AG04450 (cell line): ENCODE measurements at places on chromosomes 3 and 15.

GRCh38 chr3:187921391-187922074 is 176.3 kb upstream of the BCL6 start:
- DNase-seq = no peak

DNA sequence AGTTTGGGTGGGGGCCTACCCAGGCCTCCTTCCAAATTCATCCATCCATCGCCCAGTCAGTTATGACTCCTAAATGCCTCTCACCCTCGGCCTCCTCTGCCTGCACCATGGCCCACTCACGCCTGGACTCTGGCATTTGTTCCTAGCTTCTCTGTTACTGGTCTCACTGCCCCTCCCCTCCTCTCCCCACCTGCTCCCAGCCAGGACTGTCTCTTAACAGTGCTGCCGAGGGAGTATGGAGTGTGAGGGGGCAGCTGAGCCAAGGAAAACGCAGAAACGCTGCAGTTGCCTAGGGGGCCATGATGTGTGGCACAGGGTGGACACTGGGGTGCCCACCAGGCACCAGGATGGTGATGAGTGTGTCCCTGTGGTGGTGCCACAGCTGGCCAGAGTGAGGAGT is 3.1 kb downstream of the RCCD1 start:
- no peak for DNase-seq

DNA sequence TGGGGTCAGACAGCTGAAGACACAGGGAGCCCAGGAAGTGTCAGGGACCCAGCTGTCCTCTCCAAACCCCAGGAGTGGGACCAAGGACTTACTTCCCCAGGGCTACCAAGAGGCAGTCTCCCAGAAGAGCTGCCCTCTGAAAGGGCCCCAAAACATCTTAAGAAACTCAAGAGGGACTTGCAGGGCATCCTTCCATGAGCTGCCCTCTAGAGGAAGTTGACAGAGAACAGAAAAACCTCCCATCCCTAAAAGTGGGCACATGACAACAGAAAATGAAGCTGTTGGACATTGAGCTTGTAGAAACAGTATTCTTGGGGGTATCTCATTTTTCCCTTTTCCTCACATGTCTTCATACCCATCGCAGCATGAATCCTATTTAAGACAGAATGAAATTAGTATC is 58.9 kb downstream of the MECOM start:
- no peak for DNase-seq

GRCh38 chr3:50620420-50620819 is 3.5 kb downstream of the MAPKAPK3 start:
- no peak for DNase-seq

- no peak for DNase-seq
Observed at GRCh38 chr15:74799255-74799855, 13.3 kb upstream of the LMAN1L start.

DNA sequence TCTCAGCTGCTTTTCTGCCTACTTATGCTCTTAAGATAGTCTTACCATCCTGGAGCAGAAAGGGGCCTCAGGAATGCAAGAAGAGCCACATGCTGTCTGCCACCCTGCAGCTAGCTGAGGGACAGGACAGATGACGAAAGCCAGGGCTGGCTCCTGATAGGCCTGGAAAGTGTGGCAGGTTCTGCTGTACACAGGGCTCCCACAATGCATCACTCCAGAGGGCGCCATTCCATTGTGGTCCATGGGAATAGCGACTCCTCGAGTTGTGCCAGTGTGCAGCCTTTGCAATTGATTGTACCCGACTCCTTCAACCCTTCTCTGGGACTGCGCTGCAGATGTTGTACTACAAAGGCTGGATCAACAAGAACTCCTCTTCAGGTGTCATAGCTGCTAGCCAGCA is 11.2 kb downstream of the ACAN start:
- no peak for DNase-seq

- DNase-seq = no peak
Observed at GRCh38 chr15:77033417-77033728, 37.5 kb downstream of the TSPAN3 start.

DNA sequence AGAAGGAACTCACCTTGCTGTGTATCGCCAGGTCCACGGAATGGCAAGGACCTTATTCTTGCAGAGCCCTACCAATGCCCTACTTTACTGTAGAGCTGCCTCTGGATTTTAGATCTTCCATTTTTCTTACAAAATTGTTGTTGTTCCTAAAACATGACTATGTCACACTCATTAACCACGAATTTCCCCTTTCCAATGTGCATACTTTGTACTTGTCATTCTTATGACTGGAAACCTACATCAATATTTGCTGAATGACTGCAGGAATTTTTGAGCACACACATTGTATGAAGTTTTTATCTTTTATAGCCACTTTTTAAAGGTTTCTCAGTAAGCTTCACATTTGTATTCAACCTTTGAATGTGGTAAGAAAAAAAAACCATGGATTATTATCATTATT is 35.9 kb upstream of the CMSS1 start:
- DNase-seq = no peak

- DNase-seq = no peak
Observed at GRCh38 chr15:101396484-101397261, 92.8 kb downstream of the PCSK6 start.

DNA sequence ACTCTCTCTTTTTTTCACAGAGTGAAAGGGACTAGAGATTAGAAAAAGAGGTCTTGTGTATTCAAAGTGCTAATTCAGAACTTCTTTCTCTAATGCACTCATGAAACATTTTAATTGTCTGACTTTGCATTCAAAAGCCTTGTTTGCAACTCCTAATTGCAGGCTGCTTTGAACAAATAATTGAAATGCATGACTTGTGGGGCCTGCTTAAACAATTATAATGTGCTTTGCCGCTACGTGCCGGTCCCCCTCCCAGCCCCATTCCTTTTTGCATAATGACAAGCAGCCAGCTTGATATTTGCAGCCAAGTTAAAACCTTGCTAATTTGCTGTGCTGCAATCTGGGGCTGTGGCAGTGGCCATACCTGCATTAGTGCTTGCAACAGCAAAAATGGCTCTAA is 114.5 kb downstream of the FOXB1 start:
- DNase-seq = no peak

DNA sequence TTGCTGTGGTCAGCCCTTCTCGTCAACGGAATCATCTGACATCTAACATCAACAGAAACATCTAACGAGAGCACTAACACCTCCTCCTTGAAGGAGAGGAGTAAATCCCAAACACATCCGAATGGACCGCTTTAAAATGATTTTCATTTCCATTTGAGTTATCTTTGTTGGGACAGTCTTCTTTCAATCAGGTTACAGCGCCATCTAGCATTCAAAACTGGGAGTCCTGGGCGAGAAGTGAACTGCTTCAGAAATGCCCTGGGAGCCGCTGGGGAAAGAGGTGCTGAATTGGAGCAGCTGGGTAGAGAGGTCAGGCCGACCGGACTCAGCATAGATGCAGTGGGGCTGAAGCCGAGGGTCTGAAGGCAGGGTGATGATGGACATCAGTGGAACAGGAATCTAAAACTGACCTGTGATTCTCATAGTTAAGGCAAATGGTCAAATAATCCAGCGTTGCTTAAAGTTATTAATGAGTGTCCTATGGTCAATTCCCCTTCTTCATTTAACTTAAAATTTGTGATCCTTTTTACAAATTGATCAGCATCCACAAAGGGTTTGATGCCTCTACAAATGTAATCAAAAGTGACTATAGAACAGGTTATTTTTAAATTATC is 170.0 kb upstream of the NDN start:
- no peak for DNase-seq

DNA sequence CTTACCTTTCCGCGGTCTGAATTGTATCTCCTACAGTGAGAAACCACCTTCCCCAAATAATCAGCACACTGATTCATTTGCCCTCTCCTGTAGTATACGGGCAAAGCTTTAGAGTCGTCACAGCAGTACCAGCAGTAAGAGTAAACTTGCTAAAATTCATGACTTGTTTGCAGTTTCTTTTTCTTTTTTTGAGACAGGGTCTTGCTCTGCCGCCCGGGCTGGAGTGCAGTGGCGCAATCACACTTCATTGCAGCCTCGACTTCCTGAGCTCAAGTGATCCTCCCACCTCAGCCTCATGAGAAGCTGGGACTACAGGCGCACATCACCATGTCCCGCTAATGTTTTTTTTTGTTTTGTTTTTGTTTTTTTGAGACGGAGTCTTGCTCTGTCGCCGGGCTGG is 11.9 kb downstream of the SCAMP5 start:
- no peak for DNase-seq

DNA sequence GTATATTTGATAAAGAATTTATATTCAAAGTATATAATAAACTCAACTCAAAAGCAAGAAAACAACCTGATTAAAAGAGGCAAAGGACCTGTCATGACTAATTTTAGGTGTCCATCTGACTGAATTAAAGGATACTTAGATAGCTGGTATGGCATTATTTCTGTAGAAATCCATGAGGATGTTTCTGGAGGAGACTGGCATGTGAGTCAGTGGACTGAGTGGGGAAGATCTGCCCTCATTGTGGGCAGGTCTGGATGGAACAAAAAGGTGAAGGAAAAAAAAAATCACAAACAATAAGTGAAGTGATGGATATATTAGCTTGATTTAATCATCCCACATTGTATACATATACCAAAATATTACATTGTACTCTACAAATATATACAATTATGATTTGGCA is 16.6 kb downstream of the ANKRD28 start:
- no peak for DNase-seq

DNA sequence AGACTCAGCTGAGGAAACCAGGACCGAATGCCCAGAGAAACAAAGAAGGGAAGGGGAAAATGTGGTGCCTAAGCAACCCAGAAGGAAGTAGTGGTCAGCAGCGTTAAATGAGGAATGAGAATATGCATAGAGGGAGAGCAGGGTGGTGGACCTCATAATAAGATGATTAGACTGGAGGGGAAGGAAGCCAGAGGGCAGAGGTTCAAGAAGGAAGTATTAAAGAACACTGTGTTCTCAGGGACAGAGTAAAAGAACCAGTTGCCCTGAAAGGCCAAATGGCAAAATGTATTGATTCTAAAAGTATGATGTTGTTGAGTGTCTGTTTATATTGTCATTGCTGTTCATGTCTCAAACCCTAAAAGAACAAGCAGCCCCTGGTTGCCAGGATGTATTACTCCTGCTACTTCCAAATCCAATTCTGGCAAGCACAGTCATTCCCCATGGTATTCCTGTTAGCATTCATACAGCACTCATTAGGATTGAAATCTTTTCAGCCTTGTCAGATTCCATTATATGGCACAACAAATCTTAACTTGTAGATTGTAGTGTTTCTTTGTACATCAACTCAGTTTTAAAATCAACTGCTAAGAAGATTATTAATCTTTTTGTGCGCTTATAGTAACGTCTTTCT is 23.4 kb downstream of the P2RY1 start:
- no peak for DNase-seq

- no peak for DNase-seq
Observed at GRCh38 chr3:50441424-50442217, 61.8 kb downstream of the CACNA2D2 start.

- DNase-seq = peak; percentile 76
Observed at GRCh38 chr15:41930221-41930866, 36.5 kb upstream of the SPTBN5 start.

DNA sequence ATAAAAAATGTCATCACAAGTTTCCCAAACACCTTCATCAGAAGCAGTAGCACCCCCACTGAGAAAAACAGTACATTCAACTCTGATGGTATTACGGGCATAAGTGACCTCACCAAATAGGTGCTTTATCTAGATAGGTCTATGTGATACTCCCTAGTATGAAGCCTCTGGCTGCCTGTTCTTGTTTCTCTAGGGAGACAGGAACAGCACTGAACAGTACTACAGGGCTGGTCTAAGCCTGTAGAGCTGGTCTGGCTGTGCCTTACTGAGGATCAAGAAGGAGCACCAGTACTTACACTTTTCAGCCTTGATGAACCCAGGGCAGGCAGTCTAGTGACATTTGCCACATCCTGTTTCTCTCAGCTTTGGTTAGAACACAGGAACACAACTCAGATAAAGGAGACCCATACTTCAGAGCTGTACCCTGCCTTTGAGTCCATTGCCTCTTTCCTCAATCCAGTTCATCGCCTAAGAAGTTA is 35.9 kb downstream of the OXNAD1 start:
- DNase-seq = no peak

DNA sequence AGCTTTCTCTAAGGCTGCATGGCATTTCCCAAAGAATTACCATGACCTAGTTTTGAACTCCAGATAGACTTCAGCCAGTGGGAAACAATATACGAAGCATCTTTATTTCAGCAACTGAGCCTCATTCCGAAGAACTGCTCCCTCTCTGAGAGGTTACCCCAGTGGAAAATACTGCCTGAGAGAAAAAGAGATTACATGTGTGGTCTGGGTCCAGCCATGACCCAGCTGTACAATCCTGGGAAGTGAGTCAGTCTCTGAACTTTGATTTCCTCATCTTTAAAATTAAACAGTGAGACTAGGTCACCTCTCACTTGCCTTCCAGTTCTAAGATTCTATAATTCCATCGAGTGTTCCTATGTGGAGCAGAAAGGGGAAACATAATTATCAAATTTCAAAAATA is 42.4 kb downstream of the TNIK start:
- DNase-seq = peak; percentile 80

DNA sequence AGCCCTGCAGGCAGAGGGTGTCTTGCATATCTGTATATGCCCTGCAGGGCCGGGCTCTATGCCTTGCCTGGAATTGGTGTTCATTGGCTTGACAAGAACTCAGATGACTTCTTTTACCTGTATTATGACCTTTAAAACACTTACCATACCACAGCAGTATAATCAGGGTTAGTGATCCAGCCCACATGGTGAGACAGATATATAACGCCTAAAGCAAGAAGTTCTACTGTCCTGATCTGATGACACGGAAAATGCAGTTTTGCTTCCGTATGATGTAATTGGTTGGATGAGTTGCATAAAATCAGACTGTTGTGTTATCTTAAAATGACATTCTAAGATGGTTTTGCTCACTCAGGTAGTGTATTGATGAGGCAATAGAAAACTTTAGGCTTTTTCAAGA is 9.4 kb downstream of the CCDC174 start:
- DNase-seq = no peak

DNA sequence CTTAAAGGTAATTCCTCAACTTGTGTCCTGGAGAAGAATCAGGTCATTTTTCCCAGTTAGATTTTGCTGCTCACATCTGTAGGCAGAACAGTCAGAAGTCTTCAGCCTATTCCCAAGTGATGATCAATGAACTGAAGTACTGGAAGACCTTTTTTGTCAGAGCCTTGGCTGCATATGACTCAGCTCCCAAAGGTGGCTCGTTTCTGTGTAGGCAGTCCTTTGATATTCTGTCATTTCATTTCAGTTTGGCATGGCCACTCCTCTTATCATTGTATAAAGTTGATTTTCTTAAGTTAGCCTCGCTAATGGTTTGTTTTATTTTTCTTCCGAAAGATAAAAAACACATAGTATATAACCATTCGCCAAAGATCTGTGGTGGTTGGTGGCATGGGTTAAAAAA is 90.7 kb downstream of the KLHL25 start:
- no peak for DNase-seq

GRCh38 chr15:91508633-91509032 is 344.9 kb upstream of the SLCO3A1 start:
- no peak for DNase-seq

DNA sequence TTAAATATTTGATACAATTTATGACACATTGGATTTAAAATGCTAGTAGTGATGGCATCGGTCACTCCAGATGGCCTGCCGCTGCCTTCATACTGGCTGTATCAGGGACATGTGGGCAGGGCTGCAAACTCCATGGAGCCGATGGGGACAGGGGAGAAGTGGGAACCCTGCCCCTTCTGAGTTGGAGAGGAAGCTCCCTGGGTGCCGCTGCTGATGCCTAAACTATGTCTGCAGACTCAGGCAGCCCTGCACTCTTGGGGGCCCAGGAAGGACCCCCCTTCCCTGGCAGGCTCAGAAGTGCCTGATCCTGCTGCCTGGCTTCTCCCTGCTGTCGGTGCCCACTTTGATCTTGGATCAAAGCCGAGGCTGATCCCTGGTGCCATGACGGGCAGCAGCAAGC is 1522.1 kb downstream of the OTOL1 start:
- no peak for DNase-seq

GRCh38 chr15:46644501-46645481 is 1010.0 kb downstream of the SQOR start:
- DNase-seq = no peak
